ENCODE measurements at places on chromosomes 12 and 14. TPM values are rescaled to one million over a fixed set of nuclear protein-coding genes. Genes with fewer than 3 reads are reported as not detected.

Gene FGD4
- total RNA-seq: 14.5 TPM

Gene C14orf180
- total RNA-seq: not detected

Gene GLT8D2
- 10.9 TPM for total RNA-seq

Gene GPRC5D
- total RNA-seq: not detected

Gene CFAP251
- 4.9 TPM for total RNA-seq

Gene EPYC
- total RNA-seq: not detected

Gene FOXA1
- total RNA-seq: 0.16 TPM

Gene HELB
- total RNA-seq: 2.0 TPM

Gene NDUFB1
- total RNA-seq: 109 TPM

Gene ALDH1L2
- total RNA-seq: 10.0 TPM

Gene POTEG
- not detected for total RNA-seq

Measured in mesangial cell (primary cell).